NCI-H1105 (cell line): ENCODE measurements at places on chromosomes 2 and 18.

DNA sequence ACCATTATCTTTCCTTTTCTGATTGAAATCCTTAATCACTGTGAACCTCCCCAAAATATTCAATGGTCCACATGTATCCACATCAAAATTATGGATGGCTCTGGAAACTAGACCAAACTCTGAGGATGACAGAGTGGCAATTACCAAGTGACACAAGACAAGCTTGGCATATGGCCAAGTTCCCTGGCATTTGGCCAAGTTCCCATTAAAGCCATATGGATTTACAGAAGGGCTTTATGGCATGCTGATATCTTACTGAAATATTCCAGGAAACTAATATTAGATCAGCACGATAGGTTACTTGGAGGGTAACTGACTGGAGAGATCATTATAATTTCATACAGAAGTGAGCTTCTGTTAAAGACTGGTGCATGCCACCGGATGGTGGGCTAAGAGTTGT is 21.9 kb upstream of the CERS6 start:
- peak; percentile 91 for DNase-seq

DNA sequence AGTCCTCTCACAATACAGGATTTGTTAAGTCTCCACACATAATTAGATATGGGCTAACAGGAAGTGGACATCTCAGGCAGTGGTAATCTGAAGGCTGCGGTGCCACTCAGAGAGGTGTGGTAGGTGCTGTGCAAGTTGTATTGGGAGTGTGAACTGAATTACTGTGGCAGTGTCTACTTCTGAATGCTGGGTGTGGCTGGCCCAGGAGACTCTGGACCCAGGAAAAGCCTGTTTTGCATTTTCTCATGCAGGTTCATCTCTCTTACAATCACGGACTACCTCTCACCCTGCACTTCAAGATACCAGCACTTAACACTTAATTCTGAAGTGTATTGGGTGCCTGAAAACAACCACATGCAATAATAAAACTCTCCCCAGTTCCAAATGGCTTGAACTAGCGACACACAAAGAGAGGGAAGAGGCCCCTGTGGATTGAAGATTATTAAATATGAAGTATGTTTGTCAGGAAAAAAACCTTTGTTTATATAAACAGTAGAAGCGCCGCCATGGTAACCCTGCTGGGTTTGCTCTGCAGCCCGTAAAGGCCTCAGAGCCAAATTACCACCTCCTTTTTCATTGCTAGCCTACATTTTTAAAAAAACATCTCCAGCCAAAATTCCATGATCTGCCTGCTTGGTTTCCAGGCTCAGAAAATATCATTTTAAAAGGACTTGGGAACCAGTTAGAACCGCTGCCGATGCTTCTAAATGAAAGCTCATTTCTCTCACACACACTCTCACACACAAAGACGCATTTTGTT is 77.5 kb downstream of the GFPT1 start:
- peak; percentile 34 for DNase-seq

- DNase-seq, result no peak
Measured at GRCh38 chr2:121086450-121086849, 198.6 kb downstream of the TFCP2L1 start.

DNA sequence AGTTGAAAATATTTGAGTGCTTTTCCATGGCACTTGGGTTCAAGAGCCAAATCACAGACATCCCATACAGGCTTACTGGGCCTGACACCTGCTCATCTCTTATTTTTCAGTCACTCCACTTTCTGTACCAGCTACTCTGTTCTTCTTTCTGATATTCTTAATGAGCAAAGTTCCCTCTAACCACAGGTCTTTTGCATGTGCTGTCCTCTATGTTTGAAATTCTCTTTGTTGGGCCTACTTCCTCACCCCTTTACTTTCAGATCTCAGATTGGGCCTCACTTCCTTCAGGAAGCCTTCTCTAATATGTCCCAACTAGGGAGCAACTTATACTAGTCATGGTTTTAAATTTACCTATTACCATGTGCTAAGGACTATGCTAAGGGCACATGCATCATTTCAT is 81.8 kb upstream of the RBMS1 start:
- no peak for DNase-seq

GRCh38 chr2:79393107-79393685 is 119.7 kb upstream of the CTNNA2 start:
- DNase-seq, result no peak

DNA sequence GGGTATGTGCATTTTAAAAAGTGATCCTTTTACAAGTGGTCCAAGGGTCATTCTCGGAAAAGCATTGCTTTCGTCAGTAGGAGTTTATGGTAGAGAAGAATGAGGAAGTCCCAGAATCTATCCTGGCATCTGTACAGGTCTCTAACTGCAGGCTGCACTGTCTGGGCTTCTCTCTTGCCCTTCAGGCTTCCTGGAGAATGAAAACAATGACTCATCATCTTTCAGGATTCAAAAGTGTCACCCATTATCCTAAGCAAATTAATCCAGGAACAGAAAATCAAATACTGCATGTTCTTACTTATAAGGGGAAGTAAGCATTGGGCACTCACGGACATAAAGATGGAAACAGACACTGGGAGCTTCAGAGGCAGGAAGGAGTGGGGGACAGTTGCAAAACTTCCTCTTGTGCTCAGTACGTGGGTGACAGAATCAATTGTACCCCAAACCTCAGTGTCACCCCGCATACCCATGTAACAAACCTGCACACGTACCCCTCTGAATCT is 60.2 kb upstream of the TXNDC2 start:
- no peak for DNase-seq

DNA sequence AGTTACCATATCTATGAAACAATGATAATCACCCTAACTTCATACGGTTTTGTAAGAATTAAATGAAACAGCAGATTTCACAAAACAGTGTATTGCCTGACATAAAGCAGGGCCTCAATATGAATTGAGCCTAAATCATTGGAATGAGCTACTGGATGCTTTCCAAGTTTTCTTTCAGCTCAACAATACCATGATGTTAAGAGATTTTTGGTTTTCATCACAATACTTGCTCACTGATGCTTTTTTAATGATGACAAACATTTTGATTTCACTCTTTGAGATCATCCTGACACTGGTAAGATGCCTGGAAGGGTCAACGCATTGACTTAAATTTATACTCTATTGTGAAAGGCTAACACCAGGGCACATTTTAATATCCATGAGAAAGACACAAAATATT is 377.5 kb downstream of the ZNF521 start:
- no peak for DNase-seq

DNA sequence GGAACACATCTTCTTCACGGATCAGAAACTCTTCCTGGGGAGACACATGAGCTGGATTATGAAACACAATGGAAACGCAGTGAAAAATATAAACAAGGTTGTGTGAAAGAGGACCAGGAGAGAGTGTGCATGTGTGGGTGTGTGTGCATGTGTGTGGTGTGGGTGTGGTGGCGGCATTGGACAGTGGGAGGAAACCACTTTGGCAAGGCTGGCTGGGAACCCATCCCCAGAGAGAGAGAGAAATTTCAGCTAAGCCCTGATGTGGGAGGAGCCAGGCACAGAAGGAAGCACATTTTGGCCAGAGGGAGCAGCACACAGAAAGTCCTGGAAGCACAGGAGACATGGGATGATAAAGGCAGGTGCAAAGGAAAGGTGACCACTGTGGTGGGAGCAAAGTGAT is 147.6 kb upstream of the COPS8 start:
- DNase-seq, result no peak

DNA sequence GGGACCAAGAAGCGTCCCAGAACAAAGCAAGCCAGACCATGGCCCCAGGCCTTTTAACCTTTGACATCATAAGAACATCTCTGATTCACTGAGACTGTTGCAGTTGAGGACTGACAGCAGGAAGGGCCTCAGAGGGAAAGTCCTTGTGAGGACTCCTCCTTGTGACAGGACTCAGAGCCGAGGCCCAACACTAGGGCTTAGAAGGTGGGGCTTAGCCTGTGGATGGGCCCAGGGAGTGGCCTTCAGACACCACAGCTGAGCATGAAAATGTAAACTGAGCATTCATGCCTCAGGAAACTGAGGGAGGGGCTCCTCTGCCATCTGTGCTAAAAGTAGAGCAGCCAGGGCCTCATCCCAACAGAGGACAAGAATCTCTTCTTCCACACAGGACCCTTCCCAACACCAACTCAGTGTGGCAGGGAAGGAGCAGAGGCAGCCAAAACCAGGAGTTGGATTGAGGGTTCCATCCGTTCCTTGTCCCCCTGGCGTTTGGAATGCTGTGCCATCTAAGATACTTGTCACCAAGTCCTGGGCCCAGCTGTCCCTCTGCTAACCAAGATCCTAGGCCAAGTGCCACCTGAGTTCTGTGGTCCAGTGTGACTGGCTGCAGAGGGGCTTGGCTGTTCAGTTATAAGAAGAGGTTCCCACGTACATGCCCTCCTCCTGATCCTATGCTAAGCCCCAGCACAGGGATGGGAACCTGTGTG is 37.5 kb upstream of the CAB39 start:
- DNase-seq, result no peak

- DNase-seq, result no peak
Measured at GRCh38 chr18:80196528-80197320, 50.6 kb downstream of the PARD6G start.

GRCh38 chr2:196702641-196703040 is 63.1 kb downstream of the CCDC150 start:
- no peak for DNase-seq

- DNase-seq, result no peak
Measured at GRCh38 chr18:28571929-28572328, 395.0 kb upstream of the CDH2 start.

DNA sequence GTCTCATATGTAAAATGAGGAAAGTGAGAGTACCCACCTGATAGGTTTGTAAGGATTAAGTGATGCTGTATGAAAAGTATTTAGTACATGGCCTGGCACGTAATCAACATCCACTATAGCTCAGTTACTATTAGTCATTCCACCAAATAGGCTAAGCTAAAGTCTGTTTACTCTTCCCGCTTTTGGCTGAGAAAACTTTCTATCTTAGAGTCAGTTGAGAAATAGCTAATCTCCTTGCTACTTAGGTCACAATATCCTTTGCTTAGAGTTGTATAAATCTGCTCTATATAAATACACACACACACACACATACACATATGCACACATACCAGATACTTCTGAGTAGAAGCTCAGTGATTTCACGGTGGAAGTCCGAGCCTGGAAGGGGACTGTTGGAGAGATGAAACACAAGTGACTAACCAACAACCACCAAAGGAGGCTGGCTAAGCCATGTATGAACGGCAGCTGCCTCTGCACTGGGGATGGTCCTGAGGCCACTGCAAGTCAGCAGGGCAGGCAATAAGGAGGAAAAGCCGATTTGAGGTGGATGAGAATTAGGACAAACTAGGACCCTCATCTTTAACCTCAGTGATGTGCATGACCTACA is 104.6 kb upstream of the EPHA4 start:
- no peak for DNase-seq

DNA sequence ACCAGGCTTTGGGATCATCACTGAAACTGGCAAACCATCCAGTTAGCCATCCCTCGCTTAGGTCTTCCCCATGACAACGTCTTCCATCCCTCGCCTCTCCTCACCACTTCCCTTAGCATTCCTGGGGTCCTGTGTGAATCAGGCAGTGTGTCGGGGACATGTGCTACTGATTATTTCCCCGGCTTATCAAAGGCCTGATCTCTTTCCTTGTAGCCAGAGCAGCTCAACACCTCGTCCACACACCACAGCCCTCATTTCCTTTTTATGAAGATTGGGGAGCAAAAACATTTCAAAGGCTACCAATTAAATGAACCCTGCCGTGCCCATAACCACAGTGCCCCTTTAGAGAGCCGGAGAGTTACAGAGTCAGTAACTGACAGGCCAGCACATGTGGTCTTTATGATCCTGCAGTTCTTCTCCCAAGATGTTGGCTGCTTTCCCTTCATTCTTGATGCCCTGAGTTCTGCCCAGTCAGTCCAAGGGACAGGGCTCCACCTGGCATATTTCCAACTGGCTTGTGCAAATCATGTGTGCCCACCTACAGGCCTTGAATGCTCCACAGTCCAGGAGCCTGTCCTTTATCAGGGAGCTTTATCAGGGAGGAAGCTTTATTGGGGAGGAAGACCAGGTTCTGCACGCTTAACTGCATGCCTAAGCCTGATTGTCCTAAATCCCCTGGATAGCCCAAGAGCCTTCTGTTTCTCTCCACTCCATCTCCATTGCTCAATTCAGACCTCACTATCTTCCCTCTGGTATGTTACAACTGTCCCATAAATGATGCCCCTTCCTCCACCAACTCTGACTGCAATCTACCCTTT is 343.1 kb downstream of the CYRIA start:
- DNase-seq, result no peak

GRCh38 chr2:120832296-120833070 is 96.8 kb downstream of the GLI2 start:
- DNase-seq, result no peak

DNA sequence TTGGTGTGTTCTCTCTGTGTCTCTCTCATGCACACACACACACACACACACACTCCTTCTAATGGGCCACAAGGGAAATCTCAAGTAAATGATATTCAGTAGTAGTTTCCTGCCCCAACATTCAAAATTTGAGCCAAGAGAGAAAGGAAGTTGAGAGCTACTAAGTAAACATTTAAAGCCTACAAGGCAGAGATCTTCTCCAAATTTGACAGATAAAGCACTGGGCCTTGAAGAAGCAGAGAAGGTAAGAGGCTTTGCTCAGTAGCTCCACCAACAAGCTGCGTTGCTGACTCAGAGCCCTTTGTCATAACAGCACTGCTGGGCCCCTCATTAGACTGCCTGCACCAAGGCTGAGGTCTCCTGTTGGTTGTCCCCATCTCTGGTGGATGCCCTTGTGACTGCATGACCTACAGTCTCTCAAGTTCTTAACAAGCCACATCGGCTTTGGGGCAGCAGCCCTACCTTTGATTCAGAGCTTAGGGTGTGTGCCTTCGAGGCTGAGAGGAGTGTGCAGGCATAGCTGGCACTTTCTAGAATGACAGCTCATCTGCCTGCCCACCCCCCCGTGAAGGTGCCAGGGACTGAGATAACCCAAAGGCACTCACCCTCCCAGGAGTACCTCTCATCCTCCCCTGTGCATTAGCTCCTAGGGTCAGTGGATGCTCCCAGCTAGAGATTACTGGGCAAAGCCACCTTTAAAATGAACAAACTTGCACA is 32.3 kb upstream of the NEB start:
- DNase-seq, result no peak

DNA sequence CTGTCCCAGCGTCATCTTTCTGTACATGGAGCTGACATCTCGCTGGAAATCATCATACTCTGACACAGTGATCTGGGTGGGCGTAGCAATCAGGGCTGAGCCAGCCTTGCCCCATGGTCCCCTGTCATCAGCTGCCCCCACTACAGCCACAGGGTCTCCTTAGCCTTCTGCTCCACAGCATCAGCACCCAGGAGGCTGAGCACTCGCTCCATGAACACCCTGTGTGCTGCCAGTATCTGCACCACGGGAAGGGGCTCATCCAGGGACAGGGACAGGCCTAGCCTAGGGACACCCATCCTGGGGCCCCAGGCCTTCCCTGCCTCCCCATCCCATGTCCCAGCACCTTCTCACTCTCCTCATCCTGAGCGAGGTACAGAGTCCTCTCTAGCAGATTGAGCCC is 11.4 kb downstream of the ALPG start:
- no peak for DNase-seq
